ENCODE measurements at places on chromosomes 16 and 17.
A peak's percentile ranks its signal among the peaks of the same experiment; 100 is the strongest.

GRCh38 chr16:82658796-82659195, 32.0 kb downstream of the CDH13 start:
- DNase-seq: no peak

DNA sequence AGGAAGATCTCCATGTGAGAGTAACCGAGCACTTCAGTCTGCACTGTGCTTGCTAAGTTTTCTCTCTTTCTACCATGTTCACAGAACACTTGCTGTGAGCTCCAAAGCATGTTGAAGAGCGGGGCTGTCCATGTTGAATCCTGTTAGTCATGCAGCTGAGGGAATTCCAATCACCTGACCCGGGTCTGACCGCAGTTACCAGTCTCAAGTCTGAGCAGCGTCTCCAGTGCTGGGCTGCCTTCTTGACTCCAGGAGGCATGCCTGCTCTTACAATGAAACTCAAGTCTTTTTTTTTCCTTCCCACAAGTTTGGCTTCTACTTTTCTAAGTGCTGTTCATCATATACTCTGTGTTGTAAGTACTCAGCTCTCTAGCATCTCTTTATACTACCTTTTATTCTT, 44.3 kb downstream of the HOXB1 start:
- DNase-seq: no peak

DNA sequence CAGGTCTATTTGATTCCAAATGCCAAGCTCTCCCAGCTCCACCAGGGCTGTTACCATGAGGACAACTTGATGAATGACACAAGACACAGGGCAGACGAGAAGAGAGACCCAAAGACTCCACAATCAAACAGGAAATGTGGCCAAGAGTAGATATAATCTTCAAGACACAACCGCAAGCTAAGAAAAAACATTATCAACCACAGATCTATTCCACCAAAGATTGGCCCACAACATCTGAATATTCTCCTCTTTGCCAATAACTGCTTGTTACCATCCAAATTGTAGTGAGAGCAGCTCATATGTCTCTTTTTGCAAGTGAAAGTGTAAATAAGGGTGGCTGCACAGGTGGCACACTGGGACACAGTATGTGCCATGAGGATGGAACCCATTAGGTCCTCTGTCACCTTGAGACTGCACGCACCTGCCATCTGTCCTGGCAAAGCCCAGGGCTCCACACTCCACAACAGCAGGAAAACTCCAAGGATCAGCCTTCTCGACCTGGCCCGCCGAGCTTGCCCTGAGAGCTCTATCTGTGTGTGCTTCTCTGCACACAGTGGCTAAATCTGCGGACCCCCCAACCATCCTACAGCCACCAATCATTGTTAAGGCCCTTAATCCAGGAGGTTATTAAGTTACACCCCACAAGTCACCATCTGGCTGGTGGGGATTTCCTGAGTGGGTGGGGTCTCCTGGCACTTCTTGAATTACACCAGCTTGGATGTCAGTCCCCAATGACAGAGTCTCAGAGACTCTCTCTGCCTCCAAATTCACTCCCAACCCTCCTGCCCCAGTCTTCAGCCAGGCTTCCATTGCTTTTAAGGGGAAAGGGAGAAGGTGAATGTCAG, 50.5 kb downstream of the DYNLRB2 start:
- DNase-seq: no peak

DNA sequence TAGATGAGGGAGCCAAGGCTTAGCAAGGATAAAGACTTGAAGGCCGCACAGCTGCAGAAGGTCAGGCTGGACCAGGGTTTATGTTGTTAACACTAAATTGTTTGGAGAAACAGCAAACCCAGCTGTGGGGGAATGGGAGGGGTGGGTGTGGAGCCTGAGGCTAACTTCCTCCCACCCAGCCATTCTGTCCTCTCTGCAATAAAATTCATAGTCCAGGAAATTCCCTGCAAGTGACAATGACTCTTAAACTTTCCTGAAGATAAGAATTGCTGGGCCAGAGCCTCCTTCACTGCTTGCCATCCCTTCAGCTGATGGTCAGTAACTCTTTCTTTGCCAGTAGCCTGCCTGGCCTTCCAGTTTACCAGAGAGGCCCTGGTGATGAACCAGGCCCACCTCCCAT, 19.4 kb upstream of the ATP5MC1 start:
- no peak for DNase-seq

DNA sequence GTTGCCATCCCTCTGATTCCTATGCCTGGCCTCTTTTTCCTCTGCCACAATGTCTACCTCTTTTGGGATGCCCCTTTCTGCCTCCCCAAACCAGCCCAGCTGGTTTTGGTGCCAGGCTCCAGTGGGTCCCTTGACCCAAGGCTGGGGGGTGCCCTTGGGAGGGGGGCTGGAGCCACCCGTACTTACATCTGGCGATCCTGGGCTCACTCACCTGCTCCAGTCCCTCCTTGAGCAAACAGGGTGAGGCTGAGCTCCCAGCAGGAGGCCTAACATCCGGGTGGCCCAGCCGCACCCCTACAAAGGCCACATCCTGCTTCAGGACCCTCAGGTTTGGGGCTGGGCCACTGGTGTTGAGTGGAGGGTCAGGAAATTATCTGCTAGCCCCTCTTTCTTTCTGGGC, 1.2 kb downstream of the ERN2 start:
- no peak for DNase-seq

DNA sequence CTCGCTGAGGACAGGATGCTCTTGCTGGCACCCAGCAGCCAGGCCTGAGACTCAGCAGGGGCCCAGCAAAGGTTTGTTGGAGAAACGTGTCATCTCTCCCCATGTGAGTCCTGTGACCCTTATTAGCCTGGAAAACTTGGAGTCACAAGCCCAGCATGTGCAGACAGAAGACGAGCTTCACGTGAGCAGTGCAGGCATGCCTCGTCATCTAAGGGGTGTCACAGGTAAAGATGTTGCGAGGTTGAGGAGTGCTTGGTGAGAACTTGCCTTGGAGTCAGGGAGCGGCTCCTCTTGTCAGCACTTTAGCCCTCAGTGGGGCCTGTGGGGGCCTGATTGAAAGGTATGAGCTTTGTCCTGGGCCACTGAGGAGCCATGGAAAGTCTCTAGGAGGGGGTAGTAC, 2.1 kb upstream of the CTRL start:
- DNase-seq: no peak

DNA sequence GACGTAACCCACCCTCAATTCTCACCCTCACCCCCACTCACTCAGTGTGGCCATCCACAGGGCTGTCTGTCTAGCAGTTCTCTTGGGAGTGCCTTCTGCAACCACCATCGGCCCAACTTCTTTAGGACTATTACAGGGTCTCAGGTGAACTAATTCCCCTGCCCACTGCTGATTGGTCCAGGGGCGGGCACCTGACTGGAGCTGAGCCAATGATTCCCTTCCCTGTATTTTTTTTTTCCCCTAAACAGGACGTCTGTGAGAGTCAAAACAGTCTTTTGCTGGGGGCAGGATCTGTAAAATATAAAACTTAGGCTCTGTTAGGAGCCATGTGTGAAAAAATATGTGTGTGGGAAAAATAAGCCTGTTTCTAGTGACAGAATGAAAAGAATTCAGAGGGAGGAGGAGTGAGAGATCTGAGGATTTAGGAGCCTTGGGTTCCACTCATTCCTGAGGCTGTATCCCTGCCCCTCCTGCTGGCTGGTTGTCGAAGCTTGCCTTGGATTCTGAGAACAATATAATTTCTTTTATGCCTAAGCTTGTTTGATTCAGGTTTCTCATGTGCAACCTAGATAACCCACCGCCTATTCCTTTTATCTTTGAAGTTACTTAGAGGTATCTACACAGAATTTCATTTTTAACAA, 115.0 kb downstream of the SPACA3 start:
- no peak for DNase-seq

DNA sequence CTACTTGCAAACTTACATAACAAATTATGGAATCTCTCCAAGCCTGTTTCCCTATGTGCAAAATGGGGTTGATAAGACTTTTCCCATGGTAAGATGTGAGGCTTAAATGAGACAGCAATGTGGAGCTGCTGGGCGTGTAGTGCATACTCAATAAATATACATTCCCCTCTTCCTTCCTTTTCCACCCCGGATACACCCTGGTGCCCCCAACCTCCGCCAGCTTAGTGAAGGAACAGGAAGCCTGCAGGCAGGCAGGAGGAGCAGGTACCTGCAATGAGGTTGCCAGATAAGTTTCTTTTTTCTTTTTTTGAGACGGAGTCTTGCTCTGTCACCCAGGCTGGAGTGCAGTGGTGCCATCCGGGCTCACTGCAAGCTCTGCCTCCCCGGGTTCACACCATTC, 14.9 kb downstream of the C17orf50 start:
- DNase-seq: no peak

DNA sequence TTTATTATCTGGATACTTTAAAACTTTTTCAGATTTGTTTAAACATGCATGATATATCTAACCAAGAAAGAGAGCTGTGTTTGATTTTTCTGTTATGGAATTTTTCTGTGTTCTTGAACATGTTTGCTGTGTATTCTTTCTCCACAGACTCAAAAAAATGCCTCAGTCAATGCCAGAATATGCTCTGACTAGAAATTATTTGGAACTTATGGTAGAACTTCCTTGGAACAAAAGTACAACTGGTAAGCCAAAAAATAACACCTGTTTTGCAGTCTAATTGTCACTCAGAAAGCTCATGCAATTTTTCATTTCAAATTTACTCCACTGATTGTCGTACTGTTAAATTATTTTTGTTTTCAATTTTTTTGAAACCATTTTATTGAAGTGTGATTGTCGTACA, 15.3 kb upstream of the ABCC11 start:
- DNase-seq: no peak

GRCh38 chr17:42422958-42423712, at the start of gene CAVIN1:
Gene CAVIN1, minus strand, starts transcription at chr17:42423256. Its CDS starts 159 bp downstream, at chr17:42423097.
- DNase-seq: no peak

- DNase-seq: peak; percentile 76
Observed at GRCh38 chr17:75843577-75844529, at the start of gene UNC13D. Gene UNC13D, minus strand, starts transcription at chr17:75844404. Its CDS starts 67 bp downstream, at chr17:75844337.

- DNase-seq: no peak
Observed at GRCh38 chr17:27782791-27783206, 17.5 kb downstream of the NOS2 start.

DNA sequence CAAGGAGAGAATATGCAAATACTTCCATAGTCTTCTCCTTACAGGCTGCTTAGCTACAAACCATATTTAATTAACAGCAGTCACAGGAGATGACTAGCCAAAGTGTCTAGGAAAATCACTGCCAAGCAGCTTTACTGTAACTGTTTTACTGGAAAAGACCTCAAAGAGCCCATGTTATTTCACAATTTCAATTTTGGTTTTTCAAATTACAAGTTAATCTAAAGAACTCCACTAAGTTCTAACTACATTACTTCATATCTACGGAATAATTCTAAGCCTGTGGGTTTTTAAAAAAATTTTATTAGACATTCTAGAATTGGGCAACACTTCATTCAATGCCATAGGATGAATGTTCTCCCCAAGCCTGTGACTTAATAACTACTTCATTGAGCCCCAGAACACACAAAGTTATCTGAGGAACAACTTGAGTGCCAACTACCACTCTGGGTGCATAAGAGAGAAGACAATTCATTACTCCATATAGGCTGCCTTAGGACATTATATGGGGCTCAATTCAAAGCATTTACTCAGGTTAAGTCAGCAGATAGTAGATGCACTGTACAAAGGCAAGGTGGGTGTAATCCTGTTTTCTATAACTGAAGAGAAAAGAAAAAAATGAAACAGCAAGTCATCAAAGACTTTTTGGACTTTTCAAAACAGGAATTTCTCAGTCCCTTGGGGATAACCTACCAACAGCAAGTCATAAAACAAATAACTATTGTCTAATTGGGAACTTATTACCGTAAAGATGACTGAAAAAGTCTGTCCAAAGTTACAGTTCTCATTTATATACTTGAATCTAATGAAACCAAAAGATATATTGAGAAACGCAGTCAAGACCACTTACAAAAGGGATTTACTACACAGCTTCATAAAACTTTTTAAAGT, 33.0 kb downstream of the STAT3 start:
- DNase-seq: no peak

GRCh38 chr16:50566014-50566962, 18.1 kb downstream of the NKD1 start:
- DNase-seq: no peak

DNA sequence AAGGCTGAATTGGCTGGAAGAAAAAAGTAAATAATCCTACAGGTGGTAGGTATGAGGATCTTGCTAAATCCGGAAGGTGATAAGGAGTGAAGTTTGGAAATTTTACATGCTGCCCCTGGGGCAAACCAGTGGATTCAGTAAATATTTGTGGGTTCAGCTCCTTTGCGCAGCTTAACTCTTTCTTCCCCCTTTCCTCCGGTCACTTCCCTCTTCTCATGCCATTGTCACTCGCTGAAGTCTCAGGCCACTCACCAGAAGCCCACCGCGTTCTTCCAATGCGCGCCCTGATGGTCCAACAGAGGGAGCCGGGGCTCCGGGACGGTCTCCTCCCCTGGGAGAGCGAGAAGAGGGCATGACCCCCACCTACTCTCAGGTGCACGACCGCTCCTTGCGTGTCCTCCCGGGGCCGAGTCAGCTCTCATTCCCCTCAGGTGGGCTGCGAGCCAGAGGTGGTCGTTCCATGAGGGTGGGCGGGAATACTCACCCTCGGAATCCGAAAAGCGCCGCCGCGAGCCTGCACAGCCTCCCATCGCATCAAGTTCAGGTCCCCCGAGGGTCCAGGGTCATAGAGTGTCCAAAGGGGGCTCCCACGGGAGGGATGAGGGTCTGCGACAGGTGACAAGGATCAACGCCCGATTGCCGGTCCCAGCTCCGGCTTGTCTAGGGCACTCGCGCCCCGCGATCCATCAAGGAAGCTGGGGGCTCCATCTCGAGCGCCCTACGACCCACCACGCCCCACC, 474 bp downstream of the CLN3 start:
- no peak for DNase-seq

DNA sequence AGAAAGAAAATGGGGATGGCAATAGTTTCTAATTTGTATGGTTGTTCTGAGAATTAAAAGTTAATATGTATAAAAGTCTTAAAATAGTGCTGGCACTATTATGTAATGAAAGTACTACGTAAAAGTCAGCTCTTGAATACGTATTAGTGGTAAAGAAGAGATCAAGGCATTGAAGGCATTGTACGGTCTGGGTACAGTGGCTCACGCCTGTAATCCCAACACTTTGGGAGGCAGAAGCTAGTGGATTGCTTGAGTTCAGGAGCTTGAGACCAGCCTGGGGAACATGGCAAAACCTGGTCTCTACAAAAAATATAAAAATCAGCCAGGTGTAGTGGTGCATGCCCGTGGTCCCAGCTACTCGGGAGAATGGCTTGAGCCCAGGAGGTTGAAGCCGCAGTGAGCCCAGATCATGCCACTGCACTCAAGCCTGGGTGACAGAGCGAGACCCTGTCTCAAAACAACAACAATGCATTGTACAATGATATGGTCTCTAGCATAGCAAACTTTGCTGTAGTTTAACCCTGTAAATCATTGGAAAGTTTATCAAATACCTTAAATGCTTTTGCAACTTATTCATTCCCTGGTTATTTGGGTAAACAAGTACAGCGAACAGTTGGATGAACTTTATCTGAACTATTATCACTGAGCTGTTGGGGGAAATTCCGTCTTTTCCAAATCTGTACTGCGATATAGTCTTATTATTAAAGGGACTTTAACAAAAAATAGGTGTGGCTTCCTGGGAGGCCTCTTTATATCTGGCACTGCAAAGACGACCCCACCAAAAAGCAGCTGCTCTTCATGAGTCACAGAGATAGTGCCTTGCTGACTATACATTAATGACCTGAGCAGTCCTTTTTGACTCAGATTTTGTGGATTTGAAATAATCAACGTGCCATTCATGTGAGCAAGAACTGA, 73.6 kb downstream of the GPRC5B start:
- DNase-seq: no peak

Data from CD4-positive, alpha-beta T cell (primary cell).